CD4-positive, alpha-beta T cell treated with Interleukin-6 at 100 ng/mL for 8 hours (primary cell): ENCODE measurements at places on chromosomes 3 and 15.

DNA sequence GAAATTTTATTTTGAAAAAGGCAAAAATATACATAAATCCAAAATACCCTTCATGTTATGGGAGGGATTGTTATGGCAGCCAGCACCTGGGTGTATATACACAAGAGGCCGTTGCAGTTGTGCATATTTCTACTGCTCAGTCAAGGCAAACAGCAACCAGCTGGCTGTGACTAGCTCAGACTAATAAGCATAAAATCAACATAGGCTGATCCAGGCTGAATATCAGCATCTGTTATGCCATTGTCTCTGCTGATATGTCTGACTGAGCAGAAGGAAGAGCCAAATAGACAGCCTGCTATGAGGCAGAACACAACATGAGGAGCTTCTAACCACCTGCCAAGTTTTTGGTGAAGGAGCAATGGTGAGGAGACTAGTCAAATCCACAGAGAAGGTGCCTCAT, 457.5 kb upstream of the ALCAM start:
- no peak for DNase-seq

- no peak for DNase-seq
Observed at GRCh38 chr3:8237893-8238292, 263.7 kb upstream of the LMCD1 start.

- no peak for DNase-seq
Observed at GRCh38 chr3:65508750-65509422, 529.8 kb downstream of the MAGI1 start.

DNA sequence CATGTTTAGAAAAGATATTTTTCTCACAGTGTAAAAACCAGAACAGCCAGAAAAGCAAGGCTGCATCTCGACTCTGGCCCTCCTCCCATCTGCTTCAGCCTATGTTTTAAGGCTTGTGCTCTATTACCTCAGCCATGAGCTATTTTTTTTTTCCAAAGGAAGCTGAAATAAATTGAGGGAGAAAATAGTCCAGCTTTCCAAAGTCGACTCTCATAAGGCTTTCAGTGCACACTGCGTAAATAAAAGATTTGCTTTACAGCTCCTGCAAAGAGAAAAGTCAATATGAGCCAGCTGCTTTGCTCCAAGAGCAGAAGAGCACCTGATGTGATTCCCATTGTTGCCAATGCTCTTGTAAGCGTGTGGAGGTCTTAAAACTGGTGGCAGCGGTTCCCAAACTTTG, 26.7 kb downstream of the SCG3 start:
- DNase-seq, result no peak

DNA sequence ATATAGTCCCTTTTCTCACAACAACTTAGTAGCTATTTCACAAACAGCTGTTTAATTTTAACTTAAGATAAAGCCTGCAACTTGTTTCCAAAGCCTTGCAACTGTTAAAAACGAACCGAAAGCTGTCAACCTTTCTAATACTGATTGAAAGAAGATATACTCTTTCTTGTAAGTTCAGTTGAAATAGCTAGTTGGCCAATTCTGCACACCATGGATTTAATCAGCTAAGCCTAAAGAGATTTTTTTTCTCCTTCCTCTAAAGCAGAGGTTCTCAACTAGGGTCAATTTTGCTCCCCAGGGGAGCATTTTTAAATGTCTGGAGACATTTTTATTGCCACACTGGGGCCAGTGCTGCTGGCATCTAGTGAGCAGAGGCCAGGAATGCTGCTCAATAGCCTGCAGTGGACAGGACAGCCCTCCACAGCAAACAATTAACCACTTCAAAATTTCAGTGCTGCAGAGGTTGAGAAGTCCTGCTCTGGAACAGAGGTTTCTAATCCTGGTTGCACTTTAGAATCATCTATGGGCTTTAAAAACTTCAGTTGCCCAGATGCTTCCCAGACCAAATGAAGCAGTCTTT, 26.2 kb downstream of the MINDY4B start:
- no peak for DNase-seq

DNA sequence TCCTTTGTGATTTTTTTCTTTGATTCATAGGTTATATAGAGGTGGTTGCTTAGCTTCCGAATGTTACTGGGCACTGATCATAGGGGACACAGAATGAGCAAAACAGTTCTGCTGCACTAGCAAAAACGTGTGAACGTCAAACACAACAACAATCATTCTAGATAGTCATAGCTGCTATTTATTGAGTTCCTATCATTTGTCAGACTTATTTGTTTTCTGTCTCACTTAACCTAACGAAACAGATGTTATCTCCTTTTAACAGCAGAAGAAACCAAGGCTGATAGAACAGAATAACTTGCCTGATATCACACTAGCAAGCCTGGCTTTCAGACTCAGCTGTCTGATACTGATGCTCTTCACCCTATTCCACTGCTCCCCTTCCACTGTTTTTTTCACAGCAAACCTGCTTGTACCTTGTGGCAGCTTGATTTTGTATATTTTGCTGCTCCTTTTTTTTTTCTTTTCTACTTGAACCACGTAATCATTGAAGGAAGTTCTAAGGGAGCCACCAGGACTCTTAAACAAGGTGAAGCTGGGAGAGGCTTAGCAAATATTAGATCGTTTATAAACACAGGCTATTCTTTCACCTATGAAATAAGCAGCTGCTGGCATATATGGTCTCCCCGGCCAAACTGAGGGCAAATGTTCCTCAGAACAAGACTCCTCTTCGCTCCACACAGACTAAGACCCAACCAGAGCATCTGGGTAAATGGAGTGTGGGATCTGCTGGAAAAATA, 78.8 kb downstream of the MCF2L2 start:
- no peak for DNase-seq

GRCh38 chr15:85929786-85930185, 135.1 kb upstream of the KLHL25 start:
- DNase-seq, result no peak

DNA sequence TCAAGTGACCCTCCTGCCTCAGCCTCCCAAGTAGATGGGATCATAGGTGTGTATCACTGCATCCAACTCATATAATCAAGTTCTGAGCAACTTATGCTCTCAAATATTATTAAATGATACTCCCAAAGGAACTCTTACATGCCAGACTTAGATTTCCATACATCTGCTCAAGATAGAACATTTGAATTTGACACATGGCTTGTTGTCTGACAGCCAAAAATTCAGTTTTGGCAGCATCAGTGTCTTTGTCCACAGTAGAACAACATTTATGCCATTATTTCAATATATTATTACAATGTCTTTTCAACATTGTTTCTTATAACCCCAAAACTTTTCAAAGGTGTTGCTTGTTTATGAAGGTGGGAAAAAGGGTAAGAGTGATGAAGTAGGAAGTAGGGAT, 116.2 kb downstream of the SUCNR1 start:
- DNase-seq, result no peak

DNA sequence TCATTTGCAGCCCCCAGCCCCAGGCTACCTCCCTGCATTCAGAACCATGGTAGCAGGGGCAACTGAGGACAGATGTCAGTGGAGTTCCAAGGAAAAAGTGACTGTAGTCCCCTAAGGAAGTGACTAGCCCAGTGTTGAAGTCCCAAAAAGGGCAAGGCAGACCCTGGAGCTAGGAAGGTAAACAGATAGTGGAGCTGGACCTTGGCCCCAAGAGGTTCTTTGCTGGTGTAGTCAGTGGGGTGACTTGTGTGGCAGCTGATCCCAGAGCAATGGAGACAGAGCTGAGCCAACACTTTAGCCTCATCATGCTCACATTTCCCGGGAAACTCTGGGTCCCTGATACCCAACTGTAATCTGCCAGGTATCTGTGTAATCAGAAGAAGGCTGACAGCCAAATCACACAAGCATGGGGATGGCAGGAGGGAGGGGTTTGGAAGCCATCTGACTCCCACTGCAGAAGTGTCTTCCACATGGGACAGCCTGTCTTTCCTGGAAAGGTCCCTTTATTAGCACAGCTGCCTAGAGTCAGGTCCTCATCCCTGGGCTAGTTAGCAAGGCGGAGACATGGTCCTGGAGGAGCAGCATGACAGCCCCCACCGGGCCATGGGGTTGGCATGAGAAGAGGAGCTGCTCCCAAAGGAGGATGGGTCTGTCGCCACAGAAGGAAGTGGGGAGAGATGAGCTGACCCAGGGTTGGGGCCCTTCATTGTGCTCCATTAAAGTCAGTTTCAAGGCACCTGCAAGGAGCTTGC, 39.8 kb downstream of the PXYLP1 start:
- DNase-seq, result no peak

DNA sequence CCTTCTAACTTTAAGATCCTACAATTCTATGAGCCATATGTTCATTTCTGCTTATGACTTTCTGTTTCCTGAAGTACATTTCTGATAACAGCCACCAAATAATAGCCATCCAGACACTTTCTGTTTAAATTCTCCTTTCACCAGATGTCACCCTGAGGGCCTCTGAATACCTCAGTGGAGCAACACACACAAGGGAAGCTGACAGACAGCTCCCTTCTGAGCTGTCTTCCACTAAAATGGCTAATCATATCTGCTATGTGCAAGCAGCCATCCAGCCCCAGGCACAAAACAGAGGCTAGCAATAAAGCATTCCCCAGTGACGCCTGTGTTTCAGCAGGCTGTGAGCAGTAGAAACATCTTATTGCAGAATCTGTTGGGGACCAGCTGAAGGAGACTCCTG, 666.6 kb upstream of the UBE2E2 start:
- DNase-seq, result no peak

GRCh38 chr3:38232701-38233100, 32.9 kb upstream of the SLC22A13 start:
- no peak for DNase-seq

GRCh38 chr3:141262308-141262705, 30.7 kb downstream of the PXYLP1 start:
- no peak for DNase-seq

- no peak for DNase-seq
Observed at GRCh38 chr3:32706348-32707025, 21.5 kb downstream of the CNOT10 start.

GRCh38 chr3:94967196-94967595, 904.3 kb downstream of the NSUN3 start:
- DNase-seq, result no peak

DNA sequence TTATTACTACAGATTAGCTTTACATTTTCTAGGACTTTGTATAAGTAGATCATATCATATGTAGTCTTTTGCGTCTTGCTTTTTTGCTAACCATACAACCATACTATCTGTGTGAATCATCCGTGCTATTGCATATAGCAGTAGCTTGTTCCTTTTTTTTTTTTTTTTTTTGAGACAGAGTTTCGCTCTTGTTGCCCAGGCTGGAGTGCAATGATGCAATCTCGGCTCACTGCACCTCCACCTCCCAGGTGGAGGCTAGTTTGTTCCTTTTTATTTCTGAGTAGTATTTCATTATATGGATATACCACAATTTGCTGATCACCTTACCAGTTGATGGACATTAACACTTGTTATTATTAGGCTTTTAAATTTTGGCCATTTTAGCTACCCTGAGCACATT, 54.5 kb upstream of the TBL1XR1 start:
- no peak for DNase-seq

GRCh38 chr3:86618706-86619105, 372.2 kb downstream of the VGLL3 start:
- DNase-seq, result no peak

DNA sequence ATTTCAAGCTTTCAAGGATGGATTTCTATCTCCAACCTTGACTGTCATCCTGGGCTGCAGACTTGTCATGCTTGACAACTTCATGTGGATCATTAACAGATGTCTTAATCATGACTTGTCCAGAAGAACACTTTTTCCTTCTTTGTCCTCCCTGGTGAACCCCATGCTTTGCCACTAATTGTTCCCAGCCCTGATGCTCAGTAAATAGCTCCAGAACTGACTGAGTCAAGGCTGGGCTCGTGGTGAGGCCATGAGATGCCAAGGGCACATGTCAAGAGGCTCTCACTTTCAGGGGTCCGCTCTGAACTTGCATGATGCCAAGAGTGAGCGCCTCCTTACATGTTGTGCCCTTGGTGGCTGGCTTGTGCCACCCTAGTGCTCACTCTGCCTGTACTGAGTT, 48.9 kb upstream of the KY start:
- no peak for DNase-seq

DNA sequence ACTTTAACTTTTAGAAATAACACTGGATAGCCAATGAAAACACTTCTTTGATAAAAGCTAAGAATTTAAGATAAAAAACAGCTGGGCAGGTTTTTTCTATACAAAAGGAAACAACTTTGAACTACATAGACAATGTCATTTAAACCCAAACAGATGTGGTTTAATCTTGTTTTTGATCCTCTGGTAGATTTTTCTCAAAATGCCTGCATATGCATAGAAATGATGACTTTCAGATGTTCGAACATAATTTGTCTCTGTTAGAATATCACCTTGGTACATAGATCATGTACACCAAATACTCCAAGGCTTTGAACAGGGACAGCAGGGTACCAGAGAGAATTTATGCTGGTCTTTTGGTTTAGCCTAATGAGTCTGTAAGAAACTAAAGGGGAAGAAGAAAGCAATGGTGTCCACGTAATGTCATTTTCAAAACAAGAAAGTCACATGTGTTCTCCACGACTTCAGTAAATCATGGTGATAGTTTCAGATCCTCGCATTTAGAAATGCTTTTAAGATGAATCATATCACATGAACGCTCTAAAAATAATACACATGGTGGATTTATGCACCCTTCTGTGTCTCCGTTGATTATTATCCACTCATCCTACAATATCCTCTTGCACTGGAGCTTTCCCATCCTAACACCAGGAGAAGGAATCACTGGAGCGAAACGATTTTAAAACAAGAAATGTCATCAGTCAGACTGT, 160.1 kb upstream of the PDZRN3 start:
- no peak for DNase-seq

GRCh38 chr15:85974348-85974705, 105.3 kb upstream of the AGBL1 start:
- no peak for DNase-seq

- no peak for DNase-seq
Observed at GRCh38 chr3:12679468-12679867, 15.6 kb upstream of the RAF1 start.

GRCh38 chr3:187044206-187044605, 95.1 kb downstream of the RPL39L start:
- DNase-seq, result no peak

GRCh38 chr3:50459785-50460184, 43.6 kb downstream of the CACNA2D2 start:
- no peak for DNase-seq

DNA sequence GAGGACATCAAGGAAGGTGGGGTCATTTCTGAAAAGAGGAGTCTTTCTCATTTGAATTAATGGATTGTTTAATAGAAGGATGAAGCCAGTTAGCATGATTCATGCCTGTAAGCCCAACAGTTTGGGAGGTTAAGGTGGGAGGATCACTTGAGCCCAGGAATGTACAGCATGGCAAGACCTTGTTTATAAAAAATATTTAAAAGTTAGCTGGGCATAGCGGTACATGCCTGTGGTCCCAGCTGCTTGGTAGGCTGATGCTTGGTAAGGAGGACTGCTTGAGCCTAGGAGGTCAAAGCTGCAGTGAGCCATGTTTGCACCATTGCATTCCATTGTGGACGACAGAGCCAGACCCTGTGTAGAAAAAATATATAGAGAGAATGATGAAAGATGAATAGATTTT, 165.5 kb downstream of the ALCAM start:
- DNase-seq, result no peak
